CD4-positive, alpha-beta T cell treated with Interleukin-12 subunit alpha and Interleukin-12 subunit beta, for 1 hour (primary cell): ENCODE measurements at places on chromosomes 16 and 17.

GRCh38 chr17:38619937-38620550 is 14.3 kb upstream of the SRCIN1 start:
- no peak for DNase-seq

- no peak for DNase-seq
These were observed 55.1 kb upstream of the CORO6 start for GRCh38 chr17:29677824-29678223.

DNA sequence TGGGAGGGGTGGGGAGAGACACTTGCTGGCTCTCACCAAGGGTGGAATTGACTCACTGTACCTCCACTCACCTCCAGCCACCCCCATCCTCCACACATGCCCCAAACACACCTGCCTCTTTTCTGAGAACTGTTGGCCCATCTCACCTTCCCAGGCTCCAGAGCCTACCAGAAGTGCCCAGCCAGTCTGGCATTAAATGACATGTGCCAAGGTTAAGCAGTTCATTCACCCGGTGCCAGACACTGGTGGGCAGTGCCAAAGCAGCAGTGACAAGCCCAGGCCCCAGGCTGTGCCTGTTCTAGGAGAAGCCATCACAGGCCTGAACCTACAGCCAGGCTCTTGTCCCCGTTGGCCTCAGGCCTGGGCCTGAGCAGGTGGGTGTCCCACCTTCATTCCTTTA is 11.2 kb downstream of the MVP start:
- DNase-seq: no peak

GRCh38 chr16:59899940-59900339 is 1165.8 kb upstream of the GOT2 start:
- no peak for DNase-seq

- DNase-seq: no peak
These were observed 124.2 kb downstream of the METRNL start for GRCh38 chr17:83203472-83204221.

GRCh38 chr16:49094471-49094870 is 187.2 kb downstream of the CBLN1 start:
- no peak for DNase-seq

DNA sequence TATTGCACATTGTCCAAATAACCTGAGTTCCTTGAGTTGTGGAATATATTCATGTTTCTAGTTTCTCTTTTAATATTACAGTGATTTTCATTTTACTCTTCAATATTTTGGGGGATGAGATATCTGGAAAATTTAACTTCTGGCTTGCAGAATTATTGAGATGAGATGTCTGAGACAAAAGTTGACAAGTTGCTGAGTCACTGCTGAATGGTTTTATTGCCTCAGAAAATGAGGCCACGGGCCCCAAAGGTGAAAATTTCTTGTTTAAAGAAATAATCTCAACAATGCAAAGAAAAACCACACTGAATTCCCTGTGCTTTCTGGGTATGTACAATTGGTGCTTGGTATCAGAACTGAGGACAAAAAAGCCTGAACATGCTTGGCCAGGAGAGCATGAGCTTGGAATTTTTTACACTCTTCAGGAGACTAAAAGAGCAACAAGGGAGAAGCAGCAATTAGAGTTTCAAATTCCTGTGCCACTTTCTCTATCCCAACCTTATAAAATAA is 129.2 kb upstream of the TOM1L1 start:
- DNase-seq: no peak

GRCh38 chr16:71352466-71352865 is 6.1 kb upstream of the CALB2 start:
- no peak for DNase-seq

DNA sequence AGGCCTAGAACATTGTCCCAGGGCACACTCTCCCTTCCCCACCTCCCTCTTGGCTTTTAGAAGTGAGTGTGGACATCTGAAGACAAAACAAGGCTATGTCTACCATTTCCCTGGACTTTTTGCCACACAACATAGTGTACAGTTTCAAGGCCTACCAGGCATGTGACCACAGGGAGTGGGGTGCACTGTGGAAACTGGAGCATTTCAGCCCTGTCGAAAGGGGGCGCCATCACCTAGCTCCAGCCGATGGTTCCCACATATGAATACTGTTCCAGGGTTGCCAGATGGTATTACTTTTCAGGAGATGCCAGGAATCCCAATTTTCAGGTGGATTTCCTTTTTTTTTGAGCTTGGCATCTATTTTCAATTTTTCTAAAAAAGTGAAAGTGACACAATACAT is 140.7 kb downstream of the KATNIP start:
- peak; percentile 12 for DNase-seq

- DNase-seq: peak; percentile 85
These were observed 2.9 kb upstream of the TTYH2 start for GRCh38 chr17:74210191-74211140.

GRCh38 chr17:81866440-81867169 is 4.5 kb downstream of the ARHGDIA start:
- DNase-seq: peak; percentile 16
